Osteoblast (primary cell): ENCODE measurements at places on chromosomes 12 and 14. TPM values are rescaled to one million over a fixed set of nuclear protein-coding genes. Genes with fewer than 3 reads are reported as not detected.

LDHB gene
- total RNA-seq, result 382 and 422 TPM in 2 replicates

OVCH1 gene
- under 0.01 and 0.29 TPM in 2 replicates for total RNA-seq

SLCO1B1 gene
- total RNA-seq, result not detected in 2 replicates

PIANP gene
- total RNA-seq, result not detected in 2 replicates

ACSM4 gene
- not detected in 2 replicates for total RNA-seq

ARHGAP9 gene
- total RNA-seq, result 0.29 and 0.36 TPM in 2 replicates

SIX6 gene
- total RNA-seq, result under 0.01 TPM in 1 of 2 replicates, not detected in the other

FAM222A gene
- total RNA-seq, result 0.29 and 0.36 TPM in 2 replicates

SYNDIG1L gene
- total RNA-seq, result not detected in 2 replicates

RASSF9 gene
- total RNA-seq, result 5.8 and 6.8 TPM in 2 replicates

NINJ2 gene
- total RNA-seq, result 2.9 and 5.8 TPM in 2 replicates

RERG gene
- total RNA-seq, result 0.29 TPM in 1 of 2 replicates, not detected in the other

AKAP5 gene
- total RNA-seq, result 0.59 and 1.1 TPM in 2 replicates

RD3L gene
- total RNA-seq, result not detected in 2 replicates

TESPA1 gene
- total RNA-seq, result not detected in 2 replicates

LAG3 gene
- total RNA-seq, result not detected in 2 replicates

FGF23 gene
- not detected in 2 replicates for total RNA-seq

NKX2-1 gene
- total RNA-seq, result not detected in 2 replicates

FBXO34 gene
- 24.2 and 24.6 TPM in 2 replicates for total RNA-seq

VEZT gene
- total RNA-seq, result 77.1 and 86.3 TPM in 2 replicates

HOXC10 gene
- total RNA-seq, result 9.7 and 11.2 TPM in 2 replicates

LRRC43 gene
- 1.8 and 2.9 TPM in 2 replicates for total RNA-seq

OR4K2 gene
- not detected in 2 replicates for total RNA-seq

MMP19 gene
- total RNA-seq, result 13.0 and 14.7 TPM in 2 replicates

DTD2 gene
- total RNA-seq, result 46.0 and 64.1 TPM in 2 replicates

OLR1 gene
- under 0.01 and 0.29 TPM in 2 replicates for total RNA-seq

PTGER2 gene
- 2.9 and 3.3 TPM in 2 replicates for total RNA-seq

SPIC gene
- total RNA-seq, result not detected in 2 replicates

CCDC197 gene
- not detected in 2 replicates for total RNA-seq

TGM1 gene
- total RNA-seq, result 0.36 and 1.2 TPM in 2 replicates

SENP1 gene
- 23.9 and 27.4 TPM in 2 replicates for total RNA-seq

PRICKLE1 gene
- 13.0 and 14.7 TPM in 2 replicates for total RNA-seq

TAS2R31 gene
- total RNA-seq, result 7.2 and 9.7 TPM in 2 replicates

USP44 gene
- under 0.01 and 0.36 TPM in 2 replicates for total RNA-seq

CCDC91 gene
- 36.2 and 37.1 TPM in 2 replicates for total RNA-seq

RNU4-1 gene
- total RNA-seq, result under 0.01 TPM in 2 replicates
